Suppressor macrophage treated with lipopolysaccharide for 4 hours (primary cell): ENCODE measurements at places on chromosomes 2 and 18.

DNA sequence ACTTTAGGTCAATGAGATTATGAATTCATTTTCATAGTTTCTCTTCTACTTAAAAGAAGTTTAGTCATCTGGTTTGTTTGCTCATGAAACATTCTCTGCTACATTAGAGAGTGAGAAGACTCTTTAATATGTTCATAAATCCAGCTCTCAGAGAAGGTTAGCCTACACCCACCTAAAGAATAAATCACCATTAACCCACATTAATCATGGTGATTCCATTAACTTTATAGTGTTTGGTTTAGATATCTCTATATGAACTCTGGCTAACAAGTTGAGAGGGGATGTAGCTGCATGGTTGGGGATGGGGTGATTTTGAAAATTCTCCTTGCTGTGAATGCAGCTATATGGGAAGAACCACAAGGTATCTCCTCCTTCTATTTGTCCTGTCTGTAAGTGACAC lies 10.7 kb downstream of the TFPI start:
- DNase-seq: no peak

GRCh38 chr2:120510751-120511395 lies 164.9 kb downstream of the INHBB start:
- DNase-seq: no peak

GRCh38 chr2:193463011-193463410 lies 1268.3 kb upstream of the TMEFF2 start:
- DNase-seq: no peak

- no peak for DNase-seq
Measured at GRCh38 chr18:7417727-7418126, 149.4 kb upstream of the PTPRM start.

- no peak for DNase-seq
Measured at GRCh38 chr2:72347081-72347480, 199.4 kb upstream of the CYP26B1 start.

DNA sequence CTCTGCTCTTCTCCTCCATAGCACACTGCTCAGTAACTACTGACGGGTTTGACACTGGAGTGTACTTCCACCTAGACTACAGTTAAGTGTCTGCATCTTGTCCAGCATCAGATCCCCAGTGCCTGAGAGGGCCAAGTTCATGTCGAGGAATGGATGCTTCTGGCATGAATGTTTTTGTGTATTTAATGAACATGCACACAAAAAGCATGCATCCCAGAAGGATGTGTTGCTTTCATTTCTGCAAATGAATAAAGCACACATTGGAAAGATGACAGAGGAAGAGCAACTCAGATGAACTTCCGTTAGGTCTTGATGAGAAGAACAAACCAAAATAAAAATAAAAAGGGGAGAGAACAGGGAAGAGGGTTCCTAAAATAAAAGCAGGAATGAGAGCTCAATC lies 27.9 kb downstream of the C2orf49 start:
- no peak for DNase-seq

DNA sequence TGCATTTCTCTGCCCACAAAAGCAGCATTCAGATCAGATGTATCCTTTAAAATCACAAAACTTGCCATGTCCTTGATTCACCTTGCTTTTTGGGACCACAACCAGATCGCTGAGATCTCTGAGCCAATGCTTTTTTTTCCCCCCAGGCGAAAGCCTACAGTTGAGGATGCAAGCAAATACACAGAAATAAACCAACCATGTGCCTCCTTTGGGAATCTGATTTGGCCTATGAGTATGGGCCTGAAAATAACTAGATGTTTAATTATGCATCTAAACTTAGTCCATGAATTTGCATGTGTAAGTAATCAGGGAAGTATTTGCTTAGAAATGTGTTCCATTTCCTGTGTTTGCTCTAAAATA lies 49.7 kb upstream of the CDC42EP3 start:
- DNase-seq: no peak
